ENCODE measurements at places on chromosomes 1 and 21. TPM values are rescaled to one million over a fixed set of nuclear protein-coding genes. Genes with fewer than 3 reads are reported as not detected.

DNA sequence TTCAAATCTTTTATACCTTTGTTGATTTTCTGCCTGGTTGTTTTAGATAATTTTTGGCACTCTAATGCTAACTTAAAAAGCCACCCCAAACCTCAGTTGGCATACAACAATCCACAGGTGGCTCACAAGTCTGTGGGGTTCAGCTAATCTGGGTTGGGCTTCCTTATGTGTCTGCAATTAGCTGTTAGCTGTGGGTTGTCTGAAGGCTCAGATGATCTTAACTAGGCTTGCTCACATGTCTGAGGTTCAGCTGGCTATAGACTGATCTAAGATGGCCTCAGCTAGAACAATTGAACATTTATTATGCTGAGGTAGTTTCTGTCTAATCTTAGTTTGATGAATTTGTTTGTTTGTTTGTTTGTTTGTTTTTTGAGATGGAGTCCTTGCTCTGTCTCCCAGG, 44.9 kb upstream of the ADAR start:
- DNase-seq: no peak

DNA sequence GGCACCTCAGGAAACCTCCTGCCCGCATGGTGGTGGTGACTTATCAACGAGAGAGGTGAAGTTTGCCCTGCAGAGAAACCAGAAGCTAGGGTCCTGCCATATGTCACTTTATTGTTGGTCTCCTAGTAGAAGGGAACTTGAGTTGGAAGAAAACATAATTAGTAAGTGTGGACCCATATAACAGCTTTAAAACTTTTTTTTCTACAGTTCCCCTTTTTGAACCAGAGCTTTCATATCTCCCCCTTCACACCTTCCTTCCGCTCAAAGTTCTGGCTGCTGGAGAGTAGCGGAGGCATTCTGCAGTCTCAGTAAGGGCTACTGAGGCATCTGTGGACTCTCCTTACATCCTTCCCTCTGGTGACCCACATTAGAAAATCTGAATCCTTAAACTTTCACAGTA, 48.9 kb downstream of the PHC2 start:
- no peak for DNase-seq

Gene TRIM46
- 9.4 TPM for total RNA-seq

Gene MYCL
- 1.2 TPM for total RNA-seq

GRCh38 chr21:44952929-44953627, 13.2 kb downstream of the SLX9 start:
- DNase-seq: no peak

Gene TMEM35B
- total RNA-seq: 28.8 TPM

Gene ZNF697
- 6.8 TPM for total RNA-seq
